ENCODE measurements at places on chromosomes 7 and 10.

DNA sequence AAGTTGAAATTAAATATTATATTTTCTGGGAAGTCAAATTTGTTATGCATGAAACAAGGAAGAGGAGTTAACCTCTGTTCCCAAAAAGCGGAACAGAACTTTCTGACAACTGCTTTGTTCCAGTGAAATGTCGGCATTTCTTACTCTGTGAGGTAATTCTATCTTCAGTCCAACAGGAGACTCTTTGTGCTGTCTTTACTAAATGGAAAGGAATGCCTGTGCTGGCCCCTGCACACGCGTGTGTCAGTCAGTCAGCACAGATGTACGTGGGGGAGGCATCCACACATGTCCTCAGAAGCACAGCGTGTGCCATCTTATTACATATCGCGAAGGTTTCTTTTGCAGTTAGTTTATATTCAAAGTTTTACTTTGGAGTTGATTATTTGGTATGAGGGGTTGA lies 37.5 kb downstream of the NET1 start:
- DNase-seq: no peak

GRCh38 chr10:50367732-50368131 lies 116.4 kb upstream of the ASAH2 start:
- no peak for DNase-seq

DNA sequence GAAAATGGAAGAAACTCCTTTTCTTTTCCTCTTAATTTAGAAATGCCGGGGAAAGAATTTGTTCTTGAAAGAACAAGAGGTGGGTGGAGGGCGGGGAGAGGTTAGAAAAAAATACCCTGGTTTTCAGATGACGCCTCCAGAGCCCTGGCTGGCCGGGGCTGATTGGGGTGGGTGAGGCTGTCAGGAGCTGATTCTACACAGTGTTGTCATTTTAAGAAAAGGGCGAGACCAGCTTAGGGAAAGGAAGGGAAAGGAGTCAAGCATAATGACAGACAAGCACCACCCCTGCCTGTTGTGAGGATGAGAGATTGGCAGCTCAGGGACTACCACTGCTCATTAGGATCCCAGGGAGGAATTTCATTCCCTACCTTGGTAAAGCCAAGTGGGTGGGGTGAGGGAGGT lies 9.9 kb upstream of the FAM180A start:
- no peak for DNase-seq

DNA sequence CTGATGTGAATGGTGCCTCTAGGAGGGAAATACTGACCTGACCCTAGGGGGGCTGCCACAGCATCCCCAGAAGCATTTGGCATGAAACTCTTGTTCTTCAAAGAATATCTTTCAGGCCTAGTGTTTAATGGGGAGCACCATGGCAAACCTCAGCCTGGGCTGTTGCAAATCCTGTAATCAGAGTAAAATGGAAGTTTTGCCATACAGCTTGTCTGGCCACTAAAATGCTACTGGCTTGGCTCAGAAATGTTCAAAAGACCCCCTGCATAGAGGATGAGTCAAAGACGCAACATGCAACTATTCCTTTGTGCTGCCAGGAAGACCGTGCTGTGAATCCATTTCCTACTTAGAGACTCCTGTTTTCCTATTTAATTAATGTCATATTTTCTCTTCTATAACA lies 26.7 kb downstream of the HECW1 start:
- DNase-seq: no peak

Data from activated T-helper 1 cell treated with anti-CD3 and anti-CD28 coated beads, Interleukin-2, amount 50 U/mL, for 16 hours (primary cell).